Lung (tissue), 17 donors: ENCODE measurements at places on chromosomes 1 and 21. TPM values are rescaled to one million over a fixed set of nuclear protein-coding genes. Genes with fewer than 3 reads are reported as not detected.

- no peak for DNase-seq
Observed at GRCh38 chr1:56719171-56719570, 74.1 kb downstream of the PRKAA2 start.

DNA sequence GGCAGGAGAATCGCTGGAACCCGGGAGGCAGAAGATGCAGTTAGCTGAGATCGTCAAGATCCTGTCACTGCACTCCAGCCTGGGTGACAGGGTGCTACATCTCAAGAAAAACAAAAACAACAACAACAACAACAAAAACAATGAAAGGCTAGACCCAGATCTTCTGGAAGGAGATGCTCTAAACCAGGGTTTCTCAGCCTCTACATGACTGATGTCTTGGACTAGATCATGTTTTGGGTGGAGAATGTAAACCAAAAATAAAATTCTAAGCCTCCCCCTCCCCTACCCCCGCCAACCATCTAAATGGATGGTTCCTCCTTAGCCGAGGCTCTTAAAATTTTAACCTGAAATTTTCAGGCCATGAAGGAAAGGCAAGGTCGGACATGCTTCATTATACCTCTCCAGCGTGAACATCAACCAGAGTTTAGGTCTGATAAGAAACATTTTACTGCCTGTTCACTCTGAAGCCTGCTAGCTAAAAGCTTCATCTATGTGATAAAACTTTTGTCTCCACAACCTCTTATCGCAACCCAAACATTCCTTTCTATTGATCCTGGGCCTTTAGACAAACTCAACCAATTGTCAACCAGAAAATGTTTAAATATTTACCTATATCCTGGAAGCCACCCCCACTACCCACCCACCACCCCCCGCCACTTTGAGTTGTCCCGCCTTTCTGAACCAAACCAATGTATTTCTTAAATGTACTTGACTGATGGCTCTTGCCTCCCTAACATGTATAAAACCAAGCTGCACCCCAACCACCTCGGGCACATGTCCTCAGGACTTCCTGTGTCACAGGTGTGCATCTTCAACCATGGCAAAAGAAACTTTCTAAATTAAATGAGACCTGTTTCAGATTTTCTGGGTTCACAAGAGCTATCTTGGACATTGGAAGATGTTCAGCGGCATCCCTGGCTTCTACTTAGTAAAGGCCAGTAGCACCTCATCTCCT, 1.9 kb upstream of the CAPN2 start:
- no peak for DNase-seq

DNA sequence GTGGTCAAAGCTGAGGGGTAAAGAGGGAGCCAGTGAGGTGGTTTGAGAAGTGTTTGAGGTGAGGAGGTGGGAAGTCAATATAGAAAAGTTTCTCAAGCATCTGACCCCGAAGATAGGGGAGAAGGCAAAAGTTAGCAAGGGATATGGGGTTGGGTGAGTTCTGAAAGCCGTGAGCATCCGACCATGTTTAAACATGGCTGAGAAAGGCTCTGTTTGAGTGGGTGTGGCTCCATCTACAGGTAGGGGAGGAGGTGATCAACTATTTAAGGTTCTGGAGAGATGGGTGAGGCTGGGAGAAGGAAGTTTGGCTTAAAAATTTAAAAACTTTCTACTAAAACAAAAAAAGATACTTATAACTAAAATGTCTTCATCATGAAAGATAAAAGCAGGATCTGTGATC, 273.8 kb downstream of the KCNJ6 start:
- DNase-seq, result no peak

DNA sequence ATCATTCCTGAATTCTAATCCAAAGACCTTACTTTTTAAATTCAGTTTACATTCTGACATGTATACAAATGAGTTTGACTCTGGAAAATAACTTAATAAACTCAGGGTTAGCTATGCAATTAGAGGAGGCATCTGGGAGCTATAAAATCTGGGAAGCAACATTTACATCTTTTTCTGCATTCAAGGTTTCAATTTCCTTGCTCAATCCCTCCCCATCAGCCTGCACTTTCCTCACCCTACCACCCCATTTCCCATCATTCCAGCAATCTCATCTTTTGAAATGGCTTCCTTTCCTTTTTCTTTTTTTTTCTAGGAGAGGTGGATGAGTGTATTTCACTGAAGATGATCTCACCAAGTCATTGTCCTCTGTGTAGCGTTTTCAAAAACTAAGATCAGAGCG, 65.3 kb upstream of the BEND5 start:
- no peak for DNase-seq

- DNase-seq, result no peak
Observed at GRCh38 chr1:220225957-220226356, 46.3 kb downstream of the RAB3GAP2 start.

GRCh38 chr1:102715150-102715549, 393.2 kb downstream of the COL11A1 start:
- DNase-seq, result no peak

GRCh38 chr21:31967334-31967733, 94.5 kb downstream of the HUNK start:
- no peak for DNase-seq

DNA sequence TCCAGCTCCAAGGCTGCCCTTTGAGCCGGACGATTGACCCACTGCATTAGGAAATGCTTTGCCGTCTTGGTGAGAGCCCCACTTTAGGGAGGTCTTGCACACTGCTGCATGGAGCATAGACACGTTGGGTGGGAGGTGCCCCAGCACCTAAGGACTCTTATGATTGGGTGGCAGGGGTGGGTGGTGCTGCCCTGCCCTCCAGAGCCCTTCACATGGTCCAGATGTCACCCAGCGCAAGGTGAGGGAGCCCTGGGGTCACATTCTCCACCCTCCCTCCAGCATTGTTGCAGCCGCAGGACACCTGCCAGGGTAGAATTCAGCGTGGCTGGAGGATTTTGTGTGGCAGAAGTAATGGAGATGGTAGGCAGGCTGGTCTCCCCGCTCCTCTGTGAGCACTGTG, 137.4 kb upstream of the COL6A1 start:
- no peak for DNase-seq

DNA sequence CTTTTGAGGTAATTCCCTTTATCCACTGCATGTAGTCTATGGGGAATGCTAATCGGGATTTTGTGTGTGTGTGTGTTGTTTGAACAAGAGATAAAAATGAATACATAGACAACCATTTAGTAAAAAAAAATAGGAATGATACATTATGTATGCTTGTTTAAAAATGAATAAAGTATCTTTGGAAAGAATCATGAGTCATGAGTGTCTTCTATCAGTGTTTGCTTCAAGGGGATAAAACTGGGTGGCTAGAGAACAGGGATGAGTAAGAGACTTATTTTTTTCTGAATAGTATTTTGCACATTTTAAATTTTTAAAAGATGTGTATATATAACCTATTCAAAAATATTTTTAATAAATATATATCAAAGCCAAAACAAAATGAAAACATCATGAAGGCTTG, 839.4 kb upstream of the ADGRL4 start:
- DNase-seq, result no peak

DNA sequence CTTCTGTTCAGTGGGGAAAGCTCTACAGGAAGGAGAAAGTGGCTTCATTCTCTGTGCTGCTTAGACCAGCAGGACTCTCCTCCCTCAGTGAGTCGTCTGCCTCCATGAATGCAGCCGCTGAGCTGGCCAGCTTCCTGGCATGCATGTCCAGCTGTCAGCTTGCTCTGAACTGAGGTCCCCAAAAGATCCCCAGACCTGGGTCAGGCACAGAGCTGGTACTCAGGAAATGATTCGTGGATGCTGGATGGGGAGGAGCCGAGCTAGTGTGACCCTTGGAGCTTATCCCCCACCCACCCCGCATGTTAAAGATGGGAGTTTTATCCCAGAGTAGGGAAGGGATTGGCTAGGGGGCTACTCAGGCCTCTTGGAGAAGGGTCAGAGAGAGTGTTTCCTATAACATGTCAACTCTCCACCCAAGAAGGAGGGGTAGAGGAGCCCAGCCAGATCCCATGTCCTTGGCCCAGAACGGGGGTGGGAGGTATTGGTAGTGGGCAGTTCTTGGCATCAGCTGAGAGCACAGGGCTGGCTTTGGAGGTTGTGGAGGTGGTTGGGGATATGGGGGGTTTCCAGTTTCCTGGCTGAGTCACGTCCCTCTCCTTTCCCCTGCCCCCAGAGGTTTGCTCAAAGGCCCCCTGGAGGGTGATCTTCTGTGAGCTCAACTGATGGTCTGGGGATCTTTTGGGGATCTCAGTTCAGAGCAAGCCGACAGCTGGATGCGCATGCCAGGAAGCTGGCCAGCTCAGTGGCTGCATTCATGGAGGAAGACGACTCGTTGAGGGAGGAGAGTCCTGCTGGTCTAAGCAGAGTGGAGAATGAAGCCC, 110.1 kb downstream of the FOXD2 start:
- DNase-seq, result peak; percentile 56

DNA sequence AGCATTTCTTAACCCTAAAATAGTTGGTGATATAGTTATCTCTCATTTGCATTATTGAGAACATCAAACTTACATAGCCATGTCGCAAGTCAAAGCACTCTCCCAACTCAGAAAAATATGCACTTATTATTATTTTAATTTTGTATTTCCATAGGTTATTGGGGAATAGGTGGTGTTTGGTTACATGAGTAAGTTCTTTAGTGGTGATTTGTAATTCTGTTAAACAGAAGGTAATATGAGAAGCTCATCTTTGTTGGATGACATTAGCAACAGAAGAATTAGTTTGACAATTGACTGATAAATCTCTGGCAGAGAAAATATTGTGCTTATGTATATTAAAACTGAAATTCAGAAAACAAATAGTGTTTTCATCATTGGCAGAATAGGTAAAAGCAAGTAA, 154.8 kb downstream of the NFIA start:
- DNase-seq, result no peak

- no peak for DNase-seq
Observed at GRCh38 chr1:25671929-25672328, 55.3 kb downstream of the MAN1C1 start.

- DNase-seq, result peak; percentile 31
Observed at GRCh38 chr21:31500071-31500470, 156.0 kb upstream of the TIAM1 start.

DNA sequence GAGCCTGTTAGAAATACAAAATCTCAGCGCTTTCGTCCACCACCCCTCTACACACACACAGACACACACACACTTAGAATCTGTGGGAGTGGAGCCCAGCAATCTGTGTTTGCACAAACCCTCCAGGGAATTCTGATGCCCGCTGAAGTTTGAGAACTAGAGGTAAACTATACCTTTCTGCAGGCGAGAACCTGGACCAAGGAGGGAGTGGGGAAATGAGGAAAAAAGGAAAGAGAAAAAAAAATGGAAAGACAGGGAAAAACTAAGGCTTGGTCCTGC, 468 bp upstream of the NIBAN1 start:
- no peak for DNase-seq

- no peak for DNase-seq
Observed at GRCh38 chr1:248189026-248189425, 8.0 kb upstream of the OR2M3 start.

DNA sequence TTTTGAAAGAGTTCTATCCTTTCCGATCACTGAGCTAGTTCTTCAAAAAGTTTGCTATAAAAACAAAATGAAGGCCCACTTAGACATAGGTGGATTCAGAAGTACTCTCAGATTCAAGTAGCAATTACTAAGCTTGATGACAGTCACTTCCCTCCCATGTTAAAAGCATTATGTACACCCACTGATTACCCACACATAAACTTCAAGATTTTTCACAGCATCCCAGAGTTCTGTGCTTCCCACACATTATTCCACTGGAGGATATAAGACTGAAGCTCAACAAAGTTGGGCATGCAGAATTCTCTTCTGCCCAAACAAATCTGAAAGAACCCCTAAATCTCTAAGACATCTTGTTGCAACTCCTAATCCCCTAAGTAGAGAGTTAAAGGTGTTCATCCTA, 29.5 kb downstream of the VAMP4 start:
- DNase-seq, result no peak

- no peak for DNase-seq
Observed at GRCh38 chr1:35924838-35925237, 6.1 kb upstream of the AGO3 start.

DNA sequence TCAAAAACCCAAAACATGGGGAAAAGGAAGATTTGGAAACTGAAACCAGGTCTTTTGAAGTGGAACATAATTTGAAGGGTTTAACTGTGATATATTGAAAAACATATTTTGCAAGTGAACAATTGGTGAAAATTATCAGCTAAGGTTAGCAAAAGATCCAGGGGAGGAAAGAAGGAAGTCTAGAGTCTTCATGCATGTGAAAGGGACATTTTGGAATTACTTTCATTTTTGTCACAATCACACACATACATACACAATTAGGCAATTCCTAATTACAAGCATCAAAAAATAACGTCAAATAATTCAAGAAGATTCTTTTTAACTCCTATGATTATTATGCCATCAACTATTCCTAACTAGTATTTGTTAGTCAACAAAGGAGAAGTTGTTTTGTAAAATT, 64.7 kb upstream of the NFIA start:
- no peak for DNase-seq

GRCh38 chr1:109821831-109822745, 58.4 kb upstream of the EPS8L3 start:
- DNase-seq, result no peak

- no peak for DNase-seq
Observed at GRCh38 chr1:196366817-196367495, 241.3 kb downstream of the KCNT2 start.

DNA sequence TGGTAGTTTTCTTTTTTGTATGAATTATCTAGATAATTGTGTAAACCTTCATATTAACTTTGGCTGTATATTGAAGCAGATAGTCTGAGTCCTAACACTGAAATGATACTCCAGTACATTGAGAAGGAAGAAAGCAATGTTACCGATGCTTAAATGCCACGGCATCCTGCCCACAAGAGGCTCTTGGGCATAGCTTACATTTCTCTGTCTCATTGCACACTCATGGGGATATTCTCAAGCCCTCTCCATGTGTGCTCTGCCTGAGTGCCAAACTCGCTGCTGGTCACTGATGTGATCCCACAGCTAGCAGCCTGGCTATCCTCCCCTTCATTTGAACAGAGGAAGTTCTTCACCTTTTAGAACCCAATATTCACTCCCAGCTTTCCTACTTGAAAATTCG, 179.4 kb downstream of the TGFB2 start:
- no peak for DNase-seq

TSPAN1 gene
- polyA plus RNA-seq, result 174 TPM

IL24 gene
- 8.7 TPM for polyA plus RNA-seq

MROH7 gene
- 1.2 TPM for polyA plus RNA-seq

C1orf94 gene
- polyA plus RNA-seq, result not detected

CLDN19 gene
- polyA plus RNA-seq, result 0.01 TPM

PEAR1 gene
- 10.7 TPM for polyA plus RNA-seq
